Kasumi-1 (cell line): ENCODE measurements at places on chromosomes 12 and 14.

DNA sequence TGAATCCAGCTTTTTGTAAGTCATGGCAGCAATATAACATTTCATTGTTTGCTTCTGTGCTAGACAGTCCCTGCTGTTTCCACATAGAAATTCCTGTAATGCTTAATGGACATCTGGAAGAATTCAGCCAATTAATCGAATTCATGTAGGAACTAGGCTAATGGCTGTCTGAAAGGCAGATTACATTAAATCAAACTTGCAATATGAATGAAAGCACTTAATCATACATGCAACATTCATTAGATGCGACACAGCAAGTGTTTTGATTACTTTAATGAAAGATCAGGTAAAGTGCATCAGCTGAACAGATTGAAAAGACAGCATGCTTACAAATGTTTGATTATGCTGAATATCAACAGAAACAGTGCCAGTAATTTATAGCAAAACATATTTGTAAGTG, 24.1 kb upstream of the INSM2 start:
- DNase-seq = no peak

DNA sequence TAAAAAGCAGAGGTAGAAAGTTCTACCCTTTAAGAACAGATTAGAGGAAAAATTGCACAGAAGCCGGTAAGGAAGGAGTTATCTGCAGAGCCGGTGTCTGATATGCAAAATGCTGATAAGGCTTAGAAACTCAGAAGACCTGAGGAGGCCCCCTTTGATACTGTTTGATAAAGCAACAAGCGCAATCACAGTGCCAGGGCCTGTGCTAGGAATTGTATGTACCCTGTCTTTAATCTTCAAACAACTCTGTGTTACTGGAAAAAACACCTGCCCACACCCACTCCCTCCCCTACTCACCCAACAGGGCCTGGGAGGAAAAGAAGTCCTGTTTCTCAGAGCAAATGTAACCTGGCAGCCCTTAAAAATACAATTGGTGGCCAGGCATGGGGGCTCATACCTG, 112.7 kb upstream of the FUT8 start:
- no peak for DNase-seq

DNA sequence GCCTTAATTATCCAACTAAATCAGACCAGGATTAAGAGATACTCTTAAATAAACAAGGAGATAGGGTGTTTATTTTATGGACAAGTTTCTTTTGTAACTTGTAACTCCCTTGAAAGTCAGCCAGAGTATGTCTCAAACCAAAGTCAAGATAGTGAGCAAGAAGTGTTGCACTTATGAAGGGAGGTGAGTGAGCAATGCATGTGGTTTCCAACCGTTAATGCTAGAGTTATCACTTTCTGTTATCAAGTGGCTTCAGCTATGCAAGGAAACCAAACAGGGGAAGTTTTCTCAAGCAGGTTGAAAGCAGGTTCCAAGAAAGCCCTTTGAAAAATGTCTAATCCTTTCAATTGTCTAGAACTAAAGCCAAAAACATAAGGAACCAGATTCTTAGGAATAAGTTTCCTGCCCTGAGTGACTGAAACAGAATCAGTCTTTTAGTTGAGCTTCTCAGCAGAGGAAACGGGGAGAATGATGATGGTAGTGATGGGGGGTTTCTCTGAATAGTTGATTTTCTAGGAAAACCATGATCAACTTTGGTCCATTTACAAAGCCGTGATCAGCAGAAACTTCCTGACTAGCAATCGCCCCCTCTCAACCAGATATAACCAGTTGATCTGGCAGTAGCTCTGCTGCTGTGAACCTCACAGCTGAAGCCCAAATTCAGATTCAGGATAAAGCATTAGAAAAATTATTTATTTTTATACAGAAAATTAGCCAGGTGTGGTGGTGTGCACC, 128.4 kb downstream of the DAD1 start:
- DNase-seq = peak; percentile 73

- DNase-seq = no peak
These were observed 154.4 kb downstream of the PTPN11 start for GRCh38 chr12:112573141-112573540.

- no peak for DNase-seq
These were observed 89.4 kb downstream of the SLC15A4 start for GRCh38 chr12:128734371-128734770.

- DNase-seq = no peak
These were observed 2.2 kb downstream of the SERPINA9 start for GRCh38 chr14:94473666-94474410.

DNA sequence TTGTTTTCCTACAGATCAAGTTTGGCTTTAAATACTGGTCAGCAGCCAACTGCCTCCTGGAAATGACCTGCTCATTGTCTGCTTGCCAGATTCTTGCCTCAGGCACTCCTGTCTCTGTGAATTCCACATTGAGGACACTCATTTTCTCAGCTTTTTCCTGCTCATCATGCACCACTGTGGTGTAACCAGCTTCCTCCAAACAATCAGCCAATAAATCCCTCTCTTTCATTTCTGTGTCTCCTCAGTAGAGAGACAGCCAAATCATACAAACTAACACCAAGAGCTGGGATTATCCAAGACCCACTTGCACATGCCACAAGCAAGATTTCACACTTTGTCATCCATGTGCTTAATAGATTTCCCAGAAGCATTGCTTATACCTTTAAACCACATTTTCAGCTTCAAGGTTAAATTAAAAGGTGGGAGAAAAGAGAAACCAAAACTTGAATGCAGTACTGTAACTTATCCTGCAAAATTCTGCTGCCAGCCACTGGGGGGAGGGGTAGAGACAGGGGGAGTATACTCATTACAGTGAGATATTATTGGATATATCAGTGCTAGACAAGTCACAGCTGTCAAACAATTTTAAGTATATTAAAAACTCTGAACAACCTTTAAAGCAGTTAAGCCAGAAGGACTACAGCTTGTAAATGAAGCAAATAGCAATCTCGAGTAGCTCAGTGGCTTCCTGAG, 105.0 kb downstream of the PPP2R5E start:
- peak; percentile 50 for DNase-seq

DNA sequence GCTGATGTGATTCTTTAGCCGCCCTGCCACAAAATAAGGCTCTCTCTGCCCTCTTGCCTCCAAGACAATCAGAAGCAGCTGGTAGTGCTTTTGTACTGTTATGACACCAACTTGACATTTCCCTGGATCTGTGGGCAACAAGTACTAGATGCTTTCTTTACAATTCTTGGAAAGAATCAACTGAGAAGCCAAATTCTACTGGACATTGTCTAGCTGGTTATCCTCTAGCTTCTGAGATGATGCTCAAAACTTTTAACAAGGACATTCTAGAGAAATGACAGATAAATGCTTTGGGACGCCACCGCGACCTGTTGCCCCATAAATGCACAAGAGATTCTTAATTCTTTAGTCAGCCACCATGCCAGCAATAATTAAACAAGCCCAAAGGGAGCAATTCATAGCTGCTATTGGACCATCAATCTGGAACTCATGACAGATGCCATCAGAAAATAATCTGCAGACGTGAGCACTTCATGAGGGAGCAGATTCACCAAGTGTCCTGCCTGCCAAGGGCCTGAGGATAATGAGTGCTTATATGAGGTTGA, 22.8 kb downstream of the FMNL3 start:
- no peak for DNase-seq

DNA sequence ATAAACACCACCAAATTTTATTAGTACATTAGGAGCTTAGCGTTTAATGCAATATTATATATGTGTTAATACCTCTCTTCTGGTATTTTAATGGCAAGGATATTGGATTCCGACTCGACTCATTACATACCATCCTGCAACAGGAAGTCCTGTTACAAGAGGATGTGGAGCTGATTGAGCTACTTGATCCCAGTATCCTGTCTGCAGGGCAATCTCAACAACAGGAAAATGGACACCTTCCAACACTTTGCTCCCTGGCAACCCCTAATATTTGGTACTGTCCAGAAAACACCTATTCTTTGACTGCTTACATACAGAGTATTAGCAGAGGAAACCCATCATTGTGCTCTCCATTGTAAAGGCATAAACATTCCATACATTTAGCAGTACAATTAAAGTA, 45.2 kb downstream of the VEZT start:
- no peak for DNase-seq

DNA sequence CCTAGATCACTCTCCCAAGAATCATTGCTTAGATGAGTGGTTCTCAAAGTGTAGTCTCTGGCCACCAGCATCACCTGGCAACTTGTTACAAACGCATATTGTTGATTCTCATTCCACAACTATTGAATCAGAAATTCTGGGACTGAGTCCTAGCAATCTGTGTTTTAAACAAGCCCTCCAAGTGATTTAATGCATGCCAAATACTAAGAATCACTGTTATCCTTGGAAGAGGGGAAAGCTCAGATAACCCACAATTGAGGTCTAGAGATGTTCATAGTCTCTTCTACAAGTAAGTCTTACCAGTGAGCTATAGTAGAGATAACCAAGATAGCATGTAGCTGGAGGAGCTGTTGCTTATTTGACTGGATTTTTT, 666.6 kb downstream of the DIO2 start:
- no peak for DNase-seq

GRCh38 chr12:119959435-119959834, 29.6 kb upstream of the BICDL1 start:
- no peak for DNase-seq

GRCh38 chr14:105456736-105457617, 17.6 kb upstream of the CRIP2 start:
- no peak for DNase-seq

- no peak for DNase-seq
These were observed 7.8 kb upstream of the ITGB7 start for GRCh38 chr12:53214687-53215455.

DNA sequence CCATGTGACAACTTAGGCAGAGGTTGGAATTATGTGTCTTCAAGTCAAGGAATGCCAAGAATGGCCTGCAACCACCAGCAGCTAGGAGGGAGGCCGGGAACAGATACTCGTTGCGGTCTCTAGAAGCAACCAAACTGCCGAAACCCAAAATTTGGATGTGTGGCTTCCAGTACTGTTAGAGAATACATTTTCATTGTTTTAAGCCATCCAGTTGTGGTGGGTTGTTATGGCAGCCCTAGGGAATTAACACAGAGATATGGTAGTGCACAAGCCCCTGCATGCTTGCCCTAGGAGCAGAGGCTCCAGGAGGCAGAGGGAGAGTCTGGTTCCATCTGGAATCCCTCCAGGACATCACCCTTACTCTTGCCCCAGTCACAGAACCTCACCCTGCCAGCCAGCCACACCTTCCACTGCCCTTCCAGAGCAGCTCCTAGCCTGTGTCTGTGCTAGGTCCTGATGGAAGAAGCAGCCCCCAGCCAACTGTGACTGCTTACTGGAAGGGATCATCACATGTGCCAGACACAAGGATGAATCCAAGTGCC, 19.5 kb downstream of the PITPNM2 start:
- DNase-seq = no peak

DNA sequence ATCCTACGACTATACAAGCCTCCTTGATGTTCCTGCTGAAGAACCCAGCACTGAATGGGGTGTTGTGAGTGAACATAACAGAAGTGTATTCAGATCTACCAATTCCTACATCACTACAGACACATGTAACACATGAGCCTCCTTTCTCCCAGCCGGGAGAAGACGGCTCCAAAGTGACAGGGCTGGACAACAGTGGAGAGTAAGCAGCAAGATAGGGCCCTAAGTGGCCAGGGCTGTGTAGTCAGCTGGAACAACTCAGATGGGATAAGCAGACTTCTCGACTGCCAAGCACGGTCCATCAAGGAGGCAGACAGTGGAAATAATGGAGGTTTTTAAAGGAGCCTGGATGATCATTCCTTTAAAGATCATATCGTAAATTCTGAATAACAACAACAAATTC, 73.5 kb downstream of the TTC7B start:
- DNase-seq = no peak

DNA sequence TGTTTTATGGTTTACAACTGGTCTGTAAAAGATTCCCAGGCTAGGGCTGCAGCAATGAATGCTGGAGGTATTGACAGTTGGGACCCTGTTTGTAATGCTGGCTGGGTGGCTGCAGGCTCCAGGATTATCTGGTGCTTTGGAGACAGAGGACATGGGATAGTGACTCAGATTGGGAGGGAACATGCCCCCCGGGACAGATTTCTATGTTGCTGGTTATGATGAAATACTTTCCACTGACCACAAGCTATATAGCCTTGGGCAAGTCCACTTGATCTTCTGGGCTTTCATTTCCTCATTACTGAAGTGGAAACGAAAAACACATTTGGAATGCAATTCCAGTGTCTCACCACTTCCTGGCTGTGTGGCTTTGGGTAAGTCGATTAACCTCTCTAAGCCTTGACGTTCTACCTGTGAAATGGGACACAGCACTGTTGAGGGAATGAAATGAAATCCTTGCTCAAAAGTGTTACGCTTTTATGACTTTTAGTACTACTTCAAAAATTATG, 6.3 kb upstream of the TPCN1 start:
- peak; percentile 43 for DNase-seq

GRCh38 chr12:2284857-2285256, 232.1 kb downstream of the CACNA1C start:
- DNase-seq = peak; percentile 75

DNA sequence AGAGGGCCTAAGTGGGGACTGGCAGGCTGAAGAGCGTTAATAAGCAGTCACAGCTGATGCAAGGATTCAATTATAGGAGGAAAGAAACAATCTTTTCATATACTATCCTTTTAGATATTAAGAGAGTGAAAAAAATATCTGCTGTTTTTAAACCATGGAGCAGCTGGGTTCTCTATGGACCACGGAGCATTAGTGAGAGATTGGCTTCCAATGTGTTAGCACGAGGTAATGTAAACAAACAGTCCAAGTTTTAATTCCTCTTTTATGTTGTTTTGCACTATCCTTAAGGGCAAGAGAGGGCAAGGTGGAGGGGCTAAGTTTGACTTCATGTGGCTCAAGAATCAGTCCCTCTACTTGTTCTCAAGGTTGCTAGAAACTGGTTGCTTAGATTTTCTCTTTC, 30.9 kb downstream of the CDKN1B start:
- DNase-seq = no peak

DNA sequence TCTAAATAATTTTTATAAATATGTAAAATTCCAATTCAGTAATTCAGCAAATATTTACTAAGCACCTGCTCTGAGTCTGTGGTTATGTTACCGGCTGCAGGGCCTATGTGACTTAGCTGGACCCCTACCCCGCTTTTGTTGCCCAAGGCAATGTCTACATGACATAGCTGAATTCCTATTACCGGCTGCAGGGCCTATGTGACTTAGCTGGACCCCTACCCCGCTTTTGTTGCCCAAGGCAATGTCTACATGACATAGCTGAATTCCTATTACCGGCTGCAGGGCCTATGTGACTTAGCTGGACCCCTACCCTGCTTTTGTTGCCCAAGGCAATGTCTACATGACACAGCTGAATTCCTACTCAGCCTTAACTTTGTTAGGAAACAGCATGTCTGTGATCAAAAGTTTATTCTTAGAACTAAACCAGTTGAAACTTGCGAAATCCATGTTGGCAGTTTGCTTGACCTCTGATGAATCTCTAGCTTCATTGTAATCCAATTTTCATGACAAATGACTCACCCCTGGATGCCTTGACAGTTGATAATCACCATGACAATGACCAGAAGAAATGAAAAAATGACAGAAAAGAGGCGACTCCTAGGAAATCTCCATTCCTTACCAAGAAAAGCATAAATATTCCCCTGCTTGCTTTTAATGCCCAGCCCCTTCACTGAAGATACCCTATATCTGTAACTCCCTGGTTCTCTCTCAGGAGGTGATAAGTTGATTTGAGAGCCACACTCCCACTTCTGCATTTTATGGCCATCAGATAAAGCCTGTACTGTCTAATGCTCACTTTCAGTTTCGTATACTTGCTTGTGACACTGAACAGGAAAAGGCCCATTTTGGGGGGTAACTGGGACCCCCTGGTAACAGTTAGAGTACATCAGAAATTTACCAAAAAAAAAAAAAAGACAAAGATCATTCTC, 148.4 kb upstream of the SYT10 start:
- peak; percentile 12 for DNase-seq

- DNase-seq = peak; percentile 63
These were observed 499 bp downstream of the TOGARAM1 start for GRCh38 chr14:44962334-44963043.
